ENCODE measurements at places on chromosomes 4 and X.

DNA sequence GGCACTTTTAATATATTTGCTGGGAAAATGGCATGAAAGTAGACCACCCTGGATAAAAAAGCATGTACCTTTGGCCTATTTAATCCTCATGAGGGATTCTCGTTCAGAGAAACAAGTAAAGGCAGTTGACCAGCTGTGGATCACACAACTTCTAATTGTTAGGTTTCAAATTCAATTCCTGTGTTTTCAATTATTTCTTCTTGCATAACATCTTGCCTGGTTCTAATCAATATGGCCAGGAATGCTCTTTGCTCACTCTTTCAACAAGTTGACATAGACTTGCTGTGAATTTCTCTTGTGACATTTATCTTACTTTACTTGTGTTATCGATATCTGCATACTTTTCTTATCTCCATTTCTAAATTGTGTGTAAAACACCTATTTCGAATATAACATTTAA is 211.8 kb downstream of the SLC7A11 start:
- no peak for DNase-seq

DNA sequence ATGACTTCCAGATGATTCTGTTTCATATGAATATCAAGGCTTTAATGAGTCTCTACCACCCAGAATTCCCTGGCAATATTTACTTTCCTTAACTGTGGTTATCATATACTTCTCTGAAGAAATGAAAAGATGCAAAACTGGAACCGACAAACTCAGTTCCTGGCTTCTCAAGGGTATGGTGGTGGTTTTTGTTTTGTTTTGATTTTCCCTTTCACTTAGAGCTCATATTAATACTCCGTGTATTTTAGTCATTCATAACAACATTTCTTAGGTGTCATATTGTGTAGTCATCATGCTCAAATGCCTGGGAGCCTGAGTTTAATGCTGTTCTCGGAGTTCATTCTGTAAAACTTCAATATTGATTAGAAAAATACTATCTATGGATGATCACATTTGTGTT is 665 bp downstream of the TRPC5OS start:
- DNase-seq = no peak

GRCh38 chr4:153269218-153269990 is 65.2 kb downstream of the TRIM2 start:
- DNase-seq = no peak

DNA sequence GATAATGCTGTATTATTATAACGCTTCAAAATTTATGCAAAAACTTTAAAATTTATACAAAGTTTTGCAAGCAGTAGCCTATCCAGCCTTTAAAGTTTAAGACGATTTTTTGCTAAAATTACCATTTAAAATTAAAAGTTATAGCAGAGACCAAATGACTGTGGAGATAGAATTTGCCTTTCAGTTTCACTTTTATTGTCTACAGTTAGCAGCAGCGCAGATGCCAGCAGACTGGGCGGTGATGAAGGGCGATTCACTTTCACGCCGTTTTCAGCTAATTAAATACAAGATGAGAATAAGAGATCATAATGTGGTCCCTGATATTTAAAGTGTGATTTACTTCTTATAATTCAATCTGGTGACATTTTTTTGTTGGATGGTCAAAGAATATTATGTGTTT is 1381.5 kb upstream of the ADGRL3 start:
- DNase-seq = no peak

DNA sequence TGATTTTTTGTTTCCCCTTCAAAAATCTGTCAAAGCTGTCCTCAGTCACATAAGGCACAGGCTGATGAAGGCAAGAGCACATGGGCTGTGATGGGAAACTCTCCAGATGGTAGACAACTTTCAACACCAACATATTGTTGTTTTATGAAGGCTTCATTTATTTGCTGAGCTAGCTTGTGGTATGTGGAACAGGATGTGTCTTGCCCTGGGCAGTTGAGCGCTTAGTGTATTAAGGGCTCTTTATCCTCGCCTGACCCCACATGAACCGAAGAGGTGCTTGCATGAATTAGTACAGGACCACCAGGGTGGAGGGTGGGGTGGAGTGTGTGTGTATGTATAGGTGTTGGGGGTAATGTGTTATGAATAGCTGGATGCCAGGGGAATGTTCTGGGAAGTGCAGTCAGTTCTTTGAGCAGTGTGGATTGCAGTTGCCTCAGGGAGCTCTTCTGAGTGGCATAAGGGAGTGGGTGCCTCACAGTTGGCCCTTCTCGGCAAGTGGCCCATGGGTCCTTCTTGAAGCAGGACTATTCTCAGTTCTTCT is 103.1 kb downstream of the PHEX start:
- DNase-seq = no peak

DNA sequence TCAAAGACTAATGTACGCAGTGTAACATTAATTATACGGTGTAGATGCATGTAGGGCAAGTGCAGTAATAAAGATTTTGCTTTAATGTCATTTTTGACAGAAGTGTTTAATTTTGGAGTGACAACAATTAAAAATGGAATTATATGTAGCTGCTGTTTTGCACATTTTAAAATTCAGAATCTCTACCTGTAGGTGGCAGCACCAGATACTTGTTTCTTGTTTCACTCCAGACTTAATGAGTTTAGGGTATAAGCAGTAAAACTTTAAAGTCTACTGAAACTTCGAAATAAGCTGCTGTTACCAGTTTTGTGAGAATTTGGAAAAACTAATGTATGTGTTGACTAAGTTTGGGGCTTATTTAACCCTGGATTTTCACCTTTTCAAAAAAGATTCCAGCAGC is 144.9 kb downstream of the POLA1 start:
- no peak for DNase-seq

- no peak for DNase-seq
Observed at GRCh38 chrX:114532111-114532805, 51.6 kb upstream of the HTR2C start.

GRCh38 chr4:78654807-78655206 is 103.2 kb downstream of the ANXA3 start:
- DNase-seq = no peak

- DNase-seq = peak; percentile 6
Observed at GRCh38 chr4:108527723-108528122, 92.7 kb upstream of the RPL34 start.

DNA sequence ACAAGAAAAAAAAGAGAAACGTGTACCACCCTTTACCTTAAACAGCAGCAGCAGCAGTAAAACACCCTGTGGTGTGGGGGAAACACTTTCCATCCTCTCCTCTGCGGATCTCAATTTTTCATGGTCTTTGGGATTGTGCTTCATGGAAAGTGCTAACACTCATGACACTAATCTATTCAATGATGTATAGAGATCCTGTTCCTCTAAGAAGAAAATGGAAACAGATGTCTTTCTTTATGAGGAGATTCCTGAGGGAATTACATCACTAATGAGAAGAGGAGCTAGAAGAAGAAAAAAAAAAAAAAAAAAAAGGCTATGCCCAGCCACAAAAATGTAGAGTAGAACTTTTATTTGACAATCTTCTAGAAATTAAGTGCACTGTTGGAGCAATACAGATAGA is 62.9 kb upstream of the NDST3 start:
- no peak for DNase-seq

- no peak for DNase-seq
Observed at GRCh38 chrX:9593756-9594155, 128.9 kb downstream of the TBL1X start.

DNA sequence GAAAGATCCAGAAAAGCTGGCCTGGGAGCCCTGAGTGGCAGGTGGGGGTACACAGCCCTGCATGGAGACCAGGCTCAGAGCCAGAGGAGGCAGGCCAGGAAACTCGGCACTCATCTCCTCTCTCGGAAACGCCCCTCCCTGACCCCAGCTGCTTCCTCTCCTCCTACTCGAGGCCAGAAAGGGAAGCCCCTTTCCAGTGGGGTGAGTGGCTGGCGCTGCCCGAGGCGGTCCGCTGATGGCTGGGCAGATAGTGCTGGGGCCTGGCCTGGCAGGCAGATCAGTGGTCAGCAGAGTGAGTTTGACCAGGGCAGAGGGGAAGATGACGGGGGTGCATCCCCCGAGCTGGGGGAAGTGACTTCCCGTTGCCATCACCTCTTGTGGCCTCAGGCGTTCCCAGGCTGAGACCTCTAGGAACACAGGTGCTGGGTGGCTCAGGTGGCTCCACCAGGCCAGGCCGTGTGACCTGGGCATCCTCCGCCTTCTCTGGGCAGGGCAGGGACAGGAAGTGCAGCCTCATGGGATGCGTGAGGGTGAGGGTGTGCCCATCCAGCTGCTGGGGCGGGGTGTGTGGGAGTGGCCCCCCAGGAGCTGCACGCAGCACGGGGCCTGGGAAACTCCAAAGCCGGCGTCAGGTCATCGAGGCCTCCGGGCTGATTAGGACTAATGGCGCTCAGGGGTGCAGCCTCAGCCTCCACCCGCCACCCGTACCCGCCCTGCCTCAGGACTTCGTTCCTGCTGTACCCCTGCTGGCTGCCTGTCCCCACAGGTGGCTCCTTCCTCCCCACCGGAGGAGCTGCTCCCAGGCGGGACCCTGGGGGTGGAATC is 5.7 kb downstream of the SH3BP2 start:
- peak; percentile 31 for DNase-seq

DNA sequence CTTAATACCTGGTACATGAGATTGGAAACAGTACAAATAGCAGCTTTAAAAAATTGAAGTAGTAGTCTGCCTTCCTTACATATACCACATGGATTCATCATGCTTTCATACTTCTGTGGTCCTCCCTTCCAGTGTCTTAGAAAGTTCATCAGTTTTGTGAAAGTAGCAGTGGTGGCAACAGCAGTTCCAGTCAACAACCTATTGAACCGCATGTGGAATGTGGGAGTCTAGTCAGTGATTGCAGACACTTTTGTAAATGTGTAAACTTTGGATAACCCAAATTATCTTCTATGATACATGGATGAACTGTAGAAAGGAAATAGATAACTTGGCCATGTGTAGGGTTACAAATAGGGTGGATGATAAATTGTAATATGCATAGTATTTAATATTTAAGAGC is 34.1 kb downstream of the FNIP2 start:
- no peak for DNase-seq

DNA sequence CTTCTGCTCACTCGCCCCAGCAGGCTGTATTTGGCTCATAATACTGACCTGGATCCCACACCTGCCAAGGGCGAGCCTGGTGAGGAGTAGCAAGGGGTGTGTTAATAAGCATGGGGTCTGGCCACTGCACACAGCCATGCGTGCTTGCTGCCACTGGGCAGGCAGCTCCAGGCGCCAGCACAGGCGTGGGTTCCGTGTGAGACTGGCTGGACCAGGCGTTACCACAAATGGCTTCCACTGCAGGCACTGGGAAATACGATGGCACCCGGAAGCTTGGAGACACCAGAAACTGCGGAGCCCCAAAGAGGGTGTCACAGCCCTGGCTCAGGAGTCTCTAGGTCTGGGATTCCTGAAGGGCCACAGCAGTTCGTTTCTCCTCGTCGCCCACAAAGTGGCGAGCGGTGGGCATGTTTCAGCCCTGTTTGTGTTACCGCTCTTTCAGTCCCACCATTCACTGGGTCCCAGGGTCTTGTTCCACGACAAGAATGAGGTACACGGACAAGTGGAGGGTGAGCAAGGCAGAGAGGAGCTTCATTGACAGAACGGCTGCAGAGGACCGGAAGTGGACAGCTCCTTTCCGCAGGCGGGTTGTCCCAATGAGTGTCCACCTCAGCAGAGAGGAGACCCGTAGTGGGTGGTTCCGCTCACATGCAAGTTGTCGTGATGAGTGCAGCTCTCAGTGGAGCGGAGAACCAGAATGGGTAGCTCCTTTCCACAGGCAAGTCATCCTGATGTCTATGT is 428.9 kb downstream of the EPHA5 start:
- no peak for DNase-seq

DNA sequence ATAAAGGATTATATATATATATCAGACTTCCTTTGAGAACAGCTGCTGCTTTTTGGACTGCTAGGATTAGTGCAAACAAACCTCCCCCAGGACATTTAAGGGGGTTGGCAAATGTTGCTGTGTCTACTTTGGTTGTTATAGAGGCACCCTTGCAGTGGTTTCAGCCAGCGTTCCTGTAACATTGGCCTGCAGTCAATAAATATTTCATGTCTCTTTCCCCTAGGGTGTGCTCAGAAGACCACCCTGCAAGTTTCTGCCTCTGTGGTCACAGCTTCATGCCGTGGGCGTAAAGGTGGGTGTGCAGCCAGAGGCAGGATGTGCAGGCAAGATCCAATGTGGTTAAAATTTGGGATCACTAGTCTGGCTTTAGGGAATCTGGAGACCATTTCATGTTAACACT is 28.9 kb downstream of the FGF5 start:
- no peak for DNase-seq

GRCh38 chrX:17459008-17459611 is 84.1 kb downstream of the NHS start:
- no peak for DNase-seq

GRCh38 chr4:159278399-159278798 is 175.5 kb downstream of the RAPGEF2 start:
- no peak for DNase-seq

DNA sequence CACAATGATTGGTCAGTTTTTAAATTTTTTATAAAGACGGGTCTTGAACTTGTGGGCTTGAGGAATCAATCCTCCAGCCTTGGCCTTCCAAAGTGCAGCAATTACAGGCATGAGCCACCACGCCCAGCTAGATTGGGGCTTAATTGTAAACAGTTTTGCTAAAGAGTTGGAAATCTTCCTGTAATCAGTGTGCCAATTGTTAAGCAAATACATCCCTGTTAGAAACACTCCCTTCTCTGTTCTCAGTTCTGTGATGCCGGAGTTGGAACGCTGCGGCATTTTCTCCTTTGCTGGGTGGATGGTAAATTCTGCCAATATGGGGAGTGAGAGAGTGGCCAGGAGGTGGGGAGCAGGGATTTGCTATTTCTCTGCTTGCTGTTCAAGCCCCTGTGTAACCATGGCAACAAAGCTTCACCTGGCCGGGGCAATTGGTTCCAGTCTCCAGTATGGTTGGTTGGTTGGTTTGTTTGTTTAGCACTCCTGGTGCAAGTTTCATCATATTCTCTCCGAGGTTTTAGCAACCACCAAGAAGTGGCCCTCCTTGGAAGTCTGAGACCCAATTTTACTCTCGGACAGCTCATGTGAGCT is 3.0 kb upstream of the SPATA4 start:
- no peak for DNase-seq

- DNase-seq = no peak
Observed at GRCh38 chrX:44947995-44948394, 75.0 kb downstream of the KDM6A start.

- DNase-seq = no peak
Observed at GRCh38 chrX:139909712-139910111, 23.1 kb downstream of the ATP11C start.

- DNase-seq = no peak
Observed at GRCh38 chrX:24253030-24253429, 60.8 kb downstream of the SUPT20HL2 start.

DNA sequence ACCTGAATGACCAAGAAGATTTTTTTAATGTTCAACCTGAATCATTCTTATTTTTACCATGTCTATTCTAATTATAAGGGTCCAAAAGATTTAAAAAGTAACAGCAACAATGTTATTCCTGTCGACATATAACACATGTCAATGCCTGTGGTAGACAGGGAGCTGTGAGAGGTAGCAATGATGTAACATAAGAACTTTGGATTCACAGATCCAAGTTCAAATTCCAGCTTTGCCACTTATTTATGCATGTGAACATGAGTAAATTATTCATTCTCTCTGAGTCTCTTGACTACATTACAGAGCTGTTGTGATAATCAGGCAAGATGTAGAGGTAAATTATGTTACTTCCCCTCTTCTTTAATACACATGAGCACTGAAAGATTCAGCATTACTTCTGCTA is 54.5 kb downstream of the KLHL8 start:
- DNase-seq = no peak

- no peak for DNase-seq
Observed at GRCh38 chr4:100555611-100556337, 38.0 kb upstream of the EMCN start.

Measured in T-cell (primary cell).